ENCODE measurements at places on chromosomes 12 and 14.
A peak's percentile ranks its signal among the peaks of the same experiment; 100 is the strongest.

GRCh38 chr12:56029666-56030293 lies 8.9 kb downstream of the IKZF4 start:
- no peak for DNase-seq

DNA sequence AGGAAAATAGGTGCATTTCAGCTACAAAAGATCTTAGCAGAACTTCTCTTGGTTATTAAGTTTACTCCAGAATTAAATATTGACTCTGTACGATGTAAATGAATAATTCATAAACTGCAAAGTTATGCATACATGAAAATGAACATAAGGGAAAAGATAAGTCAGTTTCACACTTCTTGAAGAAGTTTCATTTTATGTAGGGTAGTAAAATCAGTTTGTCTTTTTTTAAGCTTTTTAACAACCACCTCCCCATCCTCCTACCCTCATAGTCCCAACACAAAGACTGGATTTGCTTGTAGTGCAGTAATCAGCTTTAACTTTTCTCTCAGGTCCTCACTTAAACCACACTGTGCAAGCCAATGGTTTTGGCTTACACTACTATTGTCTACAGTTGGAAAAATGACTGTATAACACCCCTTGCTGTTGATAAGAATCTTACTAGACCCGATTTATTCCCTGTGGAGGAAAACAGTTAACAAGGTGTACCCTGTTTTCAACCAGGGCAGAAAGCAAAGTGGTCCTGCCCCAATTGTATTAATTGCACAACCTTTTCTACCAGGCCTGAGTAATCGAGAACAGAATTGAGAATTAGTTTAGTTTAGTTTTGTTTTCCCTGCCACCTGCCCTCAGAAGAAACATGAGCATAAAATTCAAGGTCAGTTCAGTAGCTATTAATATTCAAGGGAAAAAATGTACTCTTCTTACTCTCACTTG lies 44.1 kb downstream of the NIN start:
- DNase-seq = no peak

- DNase-seq = no peak
These were observed 61.7 kb downstream of the SUSD6 start for GRCh38 chr14:69673104-69673503.

DNA sequence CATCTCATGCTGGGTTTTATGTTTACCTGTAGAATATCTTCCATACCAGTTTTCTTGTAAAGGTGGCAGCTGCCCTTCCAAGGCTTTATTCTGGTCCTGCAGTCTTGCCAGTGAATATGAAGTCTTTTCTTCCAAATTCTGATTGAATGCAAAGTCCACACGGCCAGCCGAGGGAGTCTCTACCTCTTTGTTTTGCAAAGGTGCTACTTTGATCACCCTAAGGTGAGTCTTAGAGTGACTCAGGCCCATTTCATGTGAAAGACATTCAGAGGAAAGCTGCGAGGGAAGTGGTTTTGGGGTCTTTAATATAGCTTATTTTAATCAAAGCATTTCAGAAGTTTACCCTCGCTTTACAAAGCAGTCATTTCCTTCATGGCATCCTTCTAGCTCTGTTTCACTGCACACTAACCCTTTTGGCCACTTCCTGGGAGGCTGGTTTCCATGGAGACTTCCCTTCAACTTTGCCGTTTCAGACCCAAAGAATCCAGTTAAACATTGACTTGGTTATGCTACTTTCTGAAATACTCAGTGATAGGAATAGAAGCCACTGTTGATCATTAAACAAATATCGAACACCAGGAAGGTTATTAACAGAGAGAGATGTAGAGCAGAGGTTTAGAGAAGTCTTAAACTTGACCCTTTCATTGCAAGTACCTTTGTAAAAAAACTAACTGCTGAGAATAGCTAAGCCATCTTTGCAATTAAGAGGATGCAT lies at the start of gene CCDC198:
TSS of gene CCDC198 (minus strand) at position 391 of the 715 bp plus-strand sequence. CDS start at position 249, 142 bp downstream.
- DNase-seq = no peak

GRCh38 chr12:72133497-72134055 lies 138.6 kb upstream of the TRHDE start:
- DNase-seq = no peak

- DNase-seq = no peak
These were observed 5.2 kb downstream of the ZBTB42 start for GRCh38 chr14:104805941-104806624.

- DNase-seq = peak; percentile 20
These were observed 14.2 kb downstream of the VRTN start for GRCh38 chr14:74362361-74362915.

DNA sequence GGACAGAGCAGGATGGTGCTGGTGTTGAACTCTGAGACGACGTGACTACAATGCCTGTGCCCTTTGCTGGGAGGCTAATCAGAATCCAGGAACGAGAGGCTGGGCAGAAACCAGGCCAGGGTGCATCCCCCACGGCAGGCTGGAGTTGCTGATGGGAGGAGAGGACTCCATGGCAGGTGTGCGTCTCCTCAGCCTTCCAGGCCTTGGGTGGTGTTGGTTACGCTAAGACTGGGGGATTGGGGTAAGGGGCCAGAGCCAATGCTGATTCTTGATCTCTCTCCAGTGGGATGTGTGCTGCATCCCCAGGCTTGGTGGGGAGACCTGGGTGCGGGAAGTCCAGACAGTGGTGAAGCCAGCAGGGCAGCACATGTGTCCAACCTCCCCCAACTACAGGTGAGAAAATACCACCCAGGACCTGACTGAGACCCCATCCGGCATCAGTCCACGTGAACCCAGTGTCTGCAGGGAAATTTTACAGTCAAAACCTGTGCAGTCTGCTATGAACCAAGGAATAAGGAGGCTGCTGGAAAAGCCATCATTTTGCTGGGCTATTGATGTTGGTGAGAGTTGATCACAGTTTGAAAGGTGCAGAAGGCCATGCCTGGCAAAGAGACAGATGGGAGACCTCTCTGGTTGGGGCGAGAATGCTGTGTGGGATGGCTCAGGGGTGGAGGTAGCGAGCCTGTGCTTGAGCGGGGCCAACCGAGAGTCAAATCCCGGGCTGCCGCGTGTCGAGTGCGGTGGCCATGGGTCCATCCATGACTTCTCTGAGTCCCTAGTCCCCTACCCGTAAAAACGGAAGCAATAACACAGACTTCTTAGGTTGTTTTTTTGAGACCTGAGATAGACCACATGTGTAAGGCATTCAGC lies 89.8 kb downstream of the NTF3 start:
- no peak for DNase-seq

DNA sequence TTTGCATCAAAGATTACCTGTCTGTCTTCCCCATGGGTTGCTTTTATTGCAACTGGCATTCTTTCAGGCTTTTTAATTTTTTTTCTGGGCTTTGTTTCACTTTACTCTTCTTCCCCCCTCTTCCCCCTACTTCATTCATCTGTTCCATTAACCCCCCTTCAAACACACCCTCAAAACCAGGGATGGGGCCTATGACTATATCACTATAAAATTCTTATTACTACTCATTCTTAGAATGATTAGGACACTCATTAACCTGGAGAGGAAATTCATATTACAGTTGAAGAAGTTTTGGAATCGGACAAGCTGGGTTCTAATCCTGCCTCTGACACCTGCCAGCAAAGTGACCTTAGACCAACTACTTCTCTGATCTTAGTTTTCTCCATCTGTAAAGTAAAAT lies 24.8 kb upstream of the MDM1 start:
- no peak for DNase-seq

DNA sequence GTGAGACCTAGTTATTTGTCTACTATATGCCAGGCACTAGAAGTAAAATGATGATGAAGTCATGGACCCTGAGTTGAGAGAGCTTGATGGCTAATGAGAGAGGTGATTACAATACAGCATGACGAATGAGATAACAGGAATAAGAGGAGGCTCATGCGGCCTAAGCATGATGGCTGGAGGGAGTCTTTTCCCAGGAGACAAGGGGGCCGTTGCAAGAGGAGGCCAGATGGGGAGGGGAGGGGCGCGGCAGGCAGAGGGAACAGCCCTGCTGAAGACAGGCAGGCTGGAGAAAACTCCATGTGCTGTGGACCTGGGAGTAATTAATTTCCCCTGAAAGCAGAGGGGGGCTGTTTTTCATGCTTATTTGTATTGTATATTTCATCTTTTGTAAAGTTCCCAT lies 144.7 kb upstream of the RFLNA start:
- no peak for DNase-seq

DNA sequence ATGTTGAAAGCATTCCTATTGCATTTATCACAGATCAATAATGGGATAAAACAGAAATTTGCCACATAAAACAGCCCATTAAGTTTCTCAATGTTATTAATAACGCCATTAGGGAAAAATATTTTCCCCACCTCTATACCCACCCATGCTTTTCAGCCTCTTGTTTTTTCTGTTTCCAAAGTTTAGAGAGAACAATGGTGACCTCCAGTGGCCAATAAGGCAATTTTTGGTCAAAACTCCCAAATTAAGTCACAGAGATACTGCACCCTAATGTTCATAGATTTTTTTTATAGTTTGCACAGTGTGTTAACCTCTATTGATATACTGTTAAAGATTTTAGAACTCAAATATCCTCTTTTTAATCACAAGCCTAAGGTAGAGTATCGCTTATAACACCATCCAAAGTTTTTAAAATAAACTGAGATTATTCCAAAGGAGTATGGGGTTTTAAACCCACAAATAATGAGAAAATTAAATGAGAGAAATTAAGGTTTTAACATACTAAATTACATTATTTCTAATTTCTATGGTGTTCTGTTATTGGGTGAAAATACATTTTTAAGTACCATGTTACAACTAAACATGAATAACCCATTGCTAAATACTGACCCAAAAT lies 184.7 kb upstream of the DCN start:
- DNase-seq = no peak

DNA sequence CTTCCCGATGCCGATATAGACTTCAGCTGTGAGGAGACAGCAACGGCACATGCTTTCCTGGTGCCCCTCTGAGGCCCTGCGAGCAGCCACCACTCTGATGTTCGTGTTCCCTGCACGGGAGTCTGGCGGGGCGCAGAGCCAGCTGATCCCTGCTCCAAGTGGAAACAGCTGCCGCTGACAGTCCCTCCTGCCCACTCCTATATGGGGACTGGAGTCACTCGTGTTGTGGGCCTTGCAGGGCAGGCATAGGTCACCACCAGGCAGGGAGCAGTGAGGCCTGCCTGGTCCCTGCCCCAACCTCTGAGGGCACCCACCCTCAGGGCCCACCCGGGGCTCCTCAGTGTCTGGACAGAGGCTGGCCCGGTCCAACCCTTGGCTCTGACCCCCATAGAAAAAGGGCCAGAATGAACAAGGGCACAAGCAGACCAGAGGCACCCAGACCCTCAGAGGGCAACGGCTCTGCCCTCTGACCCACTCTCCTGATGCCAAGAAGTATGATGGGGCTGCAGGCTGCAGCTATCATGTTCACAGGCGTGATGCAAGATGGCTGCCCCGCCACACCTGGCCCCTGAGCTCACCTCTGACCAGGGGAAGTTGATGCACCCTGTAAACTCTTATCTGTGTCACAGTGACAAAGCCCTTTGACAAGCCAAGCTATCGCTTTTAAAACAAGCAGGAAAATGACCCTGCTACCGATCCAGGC lies 181.6 kb downstream of the CALM1 start:
- no peak for DNase-seq

DNA sequence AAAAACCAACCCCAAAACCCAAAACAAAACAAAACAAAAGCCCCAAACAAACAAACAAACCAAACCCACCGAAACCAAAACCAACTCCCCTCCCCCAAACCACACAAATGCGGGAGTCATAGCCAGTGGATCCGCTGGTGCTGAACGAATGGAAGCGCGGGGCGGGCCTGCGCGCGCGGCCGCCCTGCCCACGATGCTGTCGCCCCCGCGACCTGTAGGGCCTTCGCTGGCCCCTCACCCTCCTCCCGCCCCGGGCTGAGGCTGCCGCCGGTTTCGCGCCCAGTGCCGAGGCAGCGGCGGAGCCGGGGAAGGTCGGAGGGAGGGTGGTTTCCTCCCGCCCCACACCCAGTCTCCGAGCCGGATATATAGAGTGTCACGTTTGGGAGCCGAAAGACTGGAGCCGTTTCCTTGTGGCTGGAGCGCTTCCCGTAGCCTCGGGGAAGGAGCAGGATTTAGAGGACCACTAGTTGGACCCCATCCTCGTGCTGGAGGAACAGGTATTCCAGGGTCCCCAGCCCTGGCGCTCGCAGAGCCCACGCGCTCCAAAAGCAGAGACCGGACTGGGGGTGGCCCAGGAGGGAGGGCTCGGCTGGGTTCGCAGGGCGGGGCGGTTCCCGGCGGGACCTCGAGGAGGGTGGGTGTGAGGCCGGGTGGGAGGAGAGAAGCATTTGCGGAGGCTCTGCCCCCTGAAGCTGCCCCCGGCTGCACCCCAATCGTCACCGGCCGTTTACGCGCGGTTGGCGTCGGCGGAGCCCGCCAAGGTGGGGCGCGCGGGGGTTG lies at the start of gene FAR2:
TSS of gene FAR2 (plus strand) at position 368 of the 780 bp plus-strand sequence. CDS start 121,172 bp downstream, outside the sequence.
- DNase-seq = no peak

DNA sequence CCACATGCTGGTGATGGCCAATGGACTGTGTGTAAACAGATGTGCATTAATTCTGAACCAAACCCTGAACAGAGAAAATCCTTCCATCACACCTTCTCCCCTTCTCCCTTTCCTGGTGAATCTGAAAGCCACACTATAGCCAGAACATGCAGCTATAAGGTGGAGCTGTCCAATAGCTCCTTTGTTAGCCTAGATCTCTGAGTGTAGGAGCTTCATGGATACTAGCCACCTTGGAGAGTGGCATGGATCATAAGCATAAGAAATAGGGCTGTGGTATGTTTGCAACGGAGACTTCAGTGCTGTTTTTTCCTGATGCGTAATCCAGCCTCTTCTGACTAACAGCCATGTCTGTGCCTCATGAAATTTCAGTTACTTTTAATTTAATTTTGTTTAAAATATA lies 364.5 kb downstream of the BTG1 start:
- no peak for DNase-seq

GRCh38 chr12:88266806-88267360 lies 124.8 kb downstream of the TMTC3 start:
- DNase-seq = no peak

DNA sequence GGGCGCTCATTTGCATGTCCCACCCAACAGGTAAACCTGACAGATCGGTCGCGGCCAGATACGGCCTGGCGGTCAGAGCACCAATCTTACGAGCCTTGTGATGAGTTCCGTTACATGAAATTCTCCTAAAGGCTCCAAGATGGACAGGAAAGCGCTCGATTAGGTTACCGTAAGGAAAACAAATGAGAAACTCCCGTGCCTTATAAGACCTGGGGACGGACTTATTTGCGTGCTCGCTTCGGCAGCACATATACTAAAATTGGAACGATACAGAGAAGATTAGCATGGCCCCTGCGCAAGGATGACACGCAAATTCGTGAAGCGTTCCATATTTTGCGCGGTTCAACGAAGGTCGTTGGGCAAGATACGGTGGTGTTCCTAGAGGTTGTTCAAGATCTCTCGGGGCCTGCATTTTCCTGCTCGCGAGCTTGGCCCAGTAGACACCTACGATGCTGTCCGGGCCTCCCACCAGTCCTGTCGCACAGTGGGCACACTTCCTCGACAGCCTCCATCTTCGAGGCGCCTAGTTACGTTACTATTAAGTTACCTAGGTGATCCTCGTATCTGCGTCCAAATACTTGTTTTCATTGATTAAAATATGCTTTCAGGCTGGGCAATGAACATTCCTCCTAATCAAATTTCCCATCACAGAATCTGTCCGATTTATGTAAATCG lies at the start of gene RNU6-7:
TSS of gene RNU6-7 (plus strand) at position 230 of the 675 bp plus-strand sequence.
- peak; percentile 37 for DNase-seq

GRCh38 chr12:126384026-126384564 lies 1318.9 kb downstream of the AACS start:
- no peak for DNase-seq

All from activated CD4-positive, CD25-positive, alpha-beta regulatory T cell (primary cell).